Peyer's patch (tissue), 4 donors: ENCODE measurements at places on chromosomes 4 and X.

DNA sequence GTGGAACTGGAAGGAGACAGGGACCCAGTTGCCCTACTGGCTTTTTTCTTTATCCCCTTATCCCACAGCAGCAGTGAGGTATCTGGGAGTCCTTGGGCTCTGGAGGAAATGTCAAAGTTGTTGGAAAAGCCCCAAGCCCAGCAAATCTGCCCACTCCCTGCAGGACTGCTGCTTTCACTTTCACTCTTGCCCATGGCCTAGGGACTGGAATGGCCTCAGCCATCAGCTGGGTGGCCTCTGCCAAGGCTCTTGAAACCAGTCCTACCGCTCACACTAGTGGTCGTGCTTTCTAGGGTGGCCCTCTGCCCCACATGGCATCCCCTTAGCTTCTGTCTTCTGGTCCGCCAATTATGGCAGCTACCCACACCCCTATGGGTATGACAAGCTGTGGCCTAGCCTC is 9.7 kb upstream of the RHOXF1 start:
- DNase-seq, result no peak

DNA sequence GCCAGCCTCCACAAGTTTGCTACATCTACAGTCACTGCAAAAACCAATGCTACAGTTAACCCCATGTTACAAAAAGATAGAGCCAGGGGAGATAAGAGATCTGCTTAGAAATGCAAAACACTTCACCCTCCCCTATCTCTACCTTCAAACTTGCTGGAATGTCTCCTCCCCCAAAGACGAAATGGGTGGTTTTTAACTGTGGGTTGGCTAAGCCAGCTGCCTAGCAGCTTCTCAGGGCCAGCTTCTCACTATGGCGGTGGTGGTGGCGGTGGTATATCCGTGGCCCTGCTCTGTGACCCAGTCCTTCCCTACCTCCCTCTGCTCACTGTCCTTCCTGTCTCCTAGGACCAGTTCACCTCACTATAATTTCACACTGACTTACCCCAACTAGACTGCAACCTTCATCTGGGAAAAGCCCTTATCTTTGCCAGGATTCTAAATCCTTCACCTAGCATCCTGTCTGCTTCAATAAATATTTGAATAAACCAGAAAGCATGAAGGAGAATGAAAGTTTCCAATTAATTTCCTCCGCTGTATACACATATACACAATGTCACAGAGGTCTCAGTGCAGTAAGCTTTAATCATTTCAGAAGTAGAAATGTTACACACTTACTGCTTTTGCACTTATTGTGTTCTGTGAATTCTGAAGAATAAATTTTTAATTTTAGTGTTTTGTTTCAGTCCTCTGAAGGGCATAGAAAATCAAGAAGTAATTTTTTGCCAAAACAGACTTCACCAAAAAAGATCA is 46.3 kb downstream of the SH3KBP1 start:
- no peak for DNase-seq

DNA sequence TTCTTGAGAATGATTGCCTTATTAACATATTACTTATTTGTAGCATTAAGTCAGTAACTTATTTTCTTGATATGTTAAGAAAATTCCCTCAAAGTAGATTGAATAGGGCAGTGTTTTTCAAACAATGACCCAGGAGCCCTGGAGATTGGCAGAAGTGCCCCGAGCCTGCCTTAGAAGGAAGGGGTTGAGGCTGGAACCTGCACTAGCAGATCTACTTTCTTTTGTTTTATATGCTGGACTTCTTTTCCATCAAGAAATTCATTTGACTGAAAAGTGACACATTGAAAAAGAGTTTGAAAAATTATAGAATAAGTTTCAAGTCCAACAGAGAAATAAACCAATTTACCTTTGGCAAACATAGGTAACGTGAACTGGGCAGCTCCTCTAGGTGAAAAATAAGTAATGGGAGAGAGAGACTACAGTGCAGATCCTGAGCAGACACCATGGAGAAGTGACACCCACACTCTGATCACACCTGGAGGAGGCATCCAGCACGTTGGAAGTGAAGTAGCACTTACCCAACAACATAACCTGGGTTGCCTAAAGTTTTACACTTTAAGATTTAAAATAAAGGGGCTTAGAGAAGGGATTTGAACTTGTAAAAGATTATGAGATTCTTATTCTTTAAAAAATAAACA is 18.6 kb downstream of the ARSJ start:
- DNase-seq, result no peak

- no peak for DNase-seq
Measured at GRCh38 chr4:115548123-115548522, 434.7 kb upstream of the NDST4 start.

- no peak for DNase-seq
Measured at GRCh38 chr4:41796545-41797210, 48.2 kb upstream of the PHOX2B start.

- DNase-seq, result no peak
Measured at GRCh38 chrX:22345884-22346283, 73.2 kb downstream of the CBLL2 start.

DNA sequence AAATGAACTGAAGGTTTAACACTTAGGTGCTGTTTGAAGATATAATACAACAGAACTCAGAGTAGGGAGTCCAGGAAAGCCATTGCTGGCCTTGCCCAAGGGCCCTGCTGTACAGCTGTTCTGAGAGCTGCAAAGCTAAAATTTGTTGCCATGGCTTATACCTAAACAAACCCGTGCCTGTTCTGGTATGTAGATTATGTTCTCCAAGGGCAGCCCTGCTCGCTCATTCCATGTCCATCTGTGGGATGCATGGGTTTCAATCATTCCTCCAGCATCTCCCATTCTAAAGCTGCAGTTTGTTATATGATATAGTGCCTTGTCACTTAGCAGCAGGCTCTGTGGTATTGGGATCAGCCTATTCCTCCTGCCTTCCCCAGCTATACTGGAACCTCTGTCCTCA is 80.8 kb upstream of the BMPR1B start:
- no peak for DNase-seq

- no peak for DNase-seq
Measured at GRCh38 chrX:68822641-68823410, 6.0 kb upstream of the EFNB1 start.

GRCh38 chr4:38184404-38184803 is 224.2 kb downstream of the PTTG2 start:
- no peak for DNase-seq

DNA sequence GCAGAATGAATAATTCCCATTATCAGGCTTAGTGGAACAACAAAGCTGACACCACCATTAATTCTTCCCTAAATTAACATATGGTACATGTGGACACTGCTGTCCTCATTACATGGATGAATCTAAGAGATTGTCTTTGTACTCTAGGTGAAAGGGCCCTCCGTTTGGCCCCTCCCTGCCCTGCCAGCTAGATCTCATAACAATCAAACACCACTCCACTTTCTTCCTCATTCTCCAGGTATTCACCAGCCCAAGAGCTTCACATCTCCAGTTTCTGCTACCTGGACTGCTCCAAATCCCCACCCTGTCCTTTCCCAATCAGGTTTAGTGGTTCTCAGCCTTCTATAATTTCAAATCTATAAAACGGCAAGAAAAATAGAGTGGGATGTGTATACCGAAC is 3.8 kb downstream of the HSD17B11 start:
- peak; percentile 73 for DNase-seq
